Glutamatergic neuron (in vitro differentiated cells): ENCODE measurements at places on chromosomes 6 and 20.

DNA sequence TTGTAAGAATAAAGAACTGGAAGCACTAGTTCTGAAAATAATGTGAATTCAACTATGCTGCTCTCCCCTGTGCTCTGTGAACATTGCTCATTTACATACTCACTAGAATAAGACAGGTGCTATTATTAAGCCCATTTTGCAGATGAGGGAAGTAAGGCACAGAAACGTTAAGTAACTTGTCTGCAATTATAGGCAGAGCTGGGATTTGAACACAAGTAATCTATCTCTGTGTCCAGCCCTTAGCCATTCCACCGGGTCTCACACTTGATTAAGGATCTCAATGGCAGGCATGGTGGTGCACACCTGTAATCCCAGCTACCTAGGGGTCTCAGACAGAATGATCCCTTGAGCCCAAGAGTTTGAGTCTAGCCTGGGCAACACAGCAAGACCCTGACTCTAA lies 357.7 kb downstream of the CD83 start:
- no peak for DNase-seq

DNA sequence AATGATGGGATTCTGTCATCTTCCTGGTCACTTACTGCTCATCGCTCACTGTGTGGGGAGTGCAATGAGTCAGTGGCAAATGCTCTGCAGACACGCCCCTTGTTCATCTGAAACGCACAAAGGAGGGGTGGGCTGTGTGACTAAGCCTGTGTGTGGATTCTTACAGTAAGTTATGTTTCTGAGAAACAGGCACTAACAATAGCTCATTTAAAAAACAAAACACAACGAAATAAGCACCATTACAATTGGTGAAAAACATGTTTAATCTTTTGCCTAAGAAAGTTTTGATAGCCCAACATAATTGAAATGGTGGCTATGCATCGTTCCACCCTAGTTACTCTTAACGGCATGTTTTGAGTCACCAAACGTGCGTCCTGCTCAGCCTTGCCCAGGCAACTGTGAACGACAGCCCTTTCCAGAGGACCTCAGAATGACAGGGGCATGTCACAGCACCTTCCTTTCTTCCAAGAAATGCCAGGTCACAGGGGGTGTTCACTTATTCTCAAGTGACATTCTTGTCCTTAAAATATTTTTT lies 118.4 kb upstream of the SGK1 start:
- DNase-seq = no peak

DNA sequence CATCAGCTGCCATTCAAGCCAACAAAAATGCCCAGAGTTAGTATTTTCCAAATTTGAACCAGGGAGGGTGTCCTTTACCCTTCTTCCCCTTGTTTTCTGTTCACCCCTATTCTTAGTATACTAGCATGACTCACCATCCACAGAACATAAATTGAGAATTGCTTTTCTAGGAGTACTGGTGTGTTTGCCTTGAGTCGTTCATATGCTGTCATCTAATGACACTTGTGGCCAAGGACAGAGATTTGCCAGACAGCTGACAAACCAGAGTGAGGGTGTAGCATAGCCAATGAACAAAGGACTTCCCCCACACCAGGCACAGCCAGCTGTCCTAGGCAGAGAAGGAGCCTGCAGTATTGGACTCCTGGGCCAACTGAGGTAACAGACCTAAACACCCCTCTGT lies 62.2 kb downstream of the FILIP1 start:
- no peak for DNase-seq

DNA sequence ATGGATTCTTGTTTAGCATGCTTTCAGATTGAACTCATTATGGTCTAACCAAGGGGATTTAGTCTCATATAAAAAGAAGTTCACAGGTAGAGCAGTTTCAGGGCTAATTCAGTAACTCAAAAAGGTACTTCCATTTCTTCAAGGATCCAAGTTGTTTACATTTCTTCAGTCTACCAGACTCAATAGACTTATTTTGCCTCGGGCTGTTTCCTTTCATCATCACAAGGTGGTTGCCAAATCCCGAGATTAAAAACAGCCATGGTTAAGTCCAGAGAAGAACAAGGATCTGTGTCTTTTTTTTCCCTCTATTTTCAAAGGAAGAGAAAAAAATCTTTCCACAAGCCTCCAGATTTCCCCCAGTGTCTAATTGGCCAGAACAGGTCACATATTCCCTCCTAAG lies 69.8 kb upstream of the SNX9 start:
- no peak for DNase-seq

GRCh38 chr20:49323622-49324238 lies 45.9 kb upstream of the ZNFX1 start:
- DNase-seq = no peak

- no peak for DNase-seq
These were observed 590.7 kb upstream of the FLRT3 start for GRCh38 chr20:14928083-14928482.

- no peak for DNase-seq
These were observed 230.8 kb downstream of the FOXA2 start for GRCh38 chr20:22353586-22353985.

DNA sequence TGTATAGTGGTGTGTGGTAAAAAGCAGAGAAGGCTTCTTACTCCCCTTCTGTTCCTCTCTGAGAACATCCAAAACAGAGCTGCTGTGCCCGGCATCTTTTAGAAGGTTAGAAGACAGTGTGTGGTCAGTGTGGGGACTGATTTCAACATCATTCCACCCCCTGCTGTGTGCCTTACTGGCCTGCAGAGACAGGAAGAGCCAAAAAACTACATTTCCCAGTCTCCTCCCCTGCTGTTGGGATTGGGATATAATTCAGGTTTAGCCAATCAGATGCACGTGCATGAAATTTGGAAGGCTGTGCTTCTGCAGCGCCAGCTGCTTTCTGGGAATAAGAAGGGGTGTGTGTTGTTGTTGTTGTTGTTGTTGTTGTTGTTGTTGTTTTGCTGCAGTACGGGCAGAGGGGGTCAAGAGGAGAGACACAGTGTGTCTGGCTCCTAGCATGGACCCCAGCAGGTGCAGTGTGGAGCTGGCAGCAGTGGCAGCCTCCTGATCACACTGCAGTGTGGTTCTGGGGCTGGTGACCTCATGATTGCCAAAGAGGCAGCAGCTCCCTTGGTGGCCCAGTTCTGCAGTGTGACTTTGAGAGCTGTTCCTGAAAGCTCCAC lies 74.7 kb downstream of the MRPL14 start:
- DNase-seq = no peak

- no peak for DNase-seq
These were observed 555.5 kb downstream of the UTRN start for GRCh38 chr6:144840619-144841018.

DNA sequence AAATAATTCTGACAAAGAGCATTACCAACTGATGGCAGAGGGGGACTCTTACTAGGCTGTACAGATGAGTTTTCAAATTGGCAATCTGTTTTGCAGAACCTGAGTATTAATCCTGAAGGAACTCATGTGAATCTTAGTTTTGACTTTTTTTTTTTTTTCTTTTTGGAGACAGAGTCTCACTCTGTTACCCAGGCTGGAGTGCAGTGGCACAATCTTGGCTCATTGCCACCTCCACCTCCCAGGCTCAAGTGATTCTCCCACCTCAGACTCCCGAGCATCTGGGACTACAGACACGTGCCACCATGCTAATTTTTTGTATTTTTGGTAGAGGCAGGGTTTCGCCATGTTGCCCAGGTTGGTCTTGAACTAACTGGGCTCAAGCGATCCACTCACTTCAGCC lies 49.3 kb downstream of the KCTD20 start:
- DNase-seq = no peak

- no peak for DNase-seq
These were observed 363.0 kb downstream of the UTRN start for GRCh38 chr6:144647971-144648651.

DNA sequence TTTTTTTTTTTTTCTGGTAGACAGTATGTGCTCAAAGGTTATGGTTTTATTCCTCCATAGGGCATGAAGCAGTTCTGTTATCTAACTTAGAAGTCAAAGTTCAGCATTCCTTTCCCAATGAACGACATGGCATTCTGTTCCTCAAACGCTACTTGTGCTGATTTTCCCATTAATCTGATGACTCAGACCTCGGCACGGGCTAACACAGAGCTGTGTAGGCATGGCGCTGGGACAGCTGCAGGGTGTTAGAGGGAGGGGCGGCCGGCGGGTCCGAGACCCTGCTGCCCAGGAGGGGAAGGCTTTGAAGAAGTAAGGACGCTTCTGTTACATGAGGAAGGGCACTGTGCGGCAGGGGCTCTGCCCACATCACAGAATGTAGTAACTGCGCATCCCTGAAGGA lies 93.6 kb upstream of the AGPAT4 start:
- no peak for DNase-seq

GRCh38 chr20:61424628-61425420 lies 172.8 kb downstream of the CDH4 start:
- no peak for DNase-seq

DNA sequence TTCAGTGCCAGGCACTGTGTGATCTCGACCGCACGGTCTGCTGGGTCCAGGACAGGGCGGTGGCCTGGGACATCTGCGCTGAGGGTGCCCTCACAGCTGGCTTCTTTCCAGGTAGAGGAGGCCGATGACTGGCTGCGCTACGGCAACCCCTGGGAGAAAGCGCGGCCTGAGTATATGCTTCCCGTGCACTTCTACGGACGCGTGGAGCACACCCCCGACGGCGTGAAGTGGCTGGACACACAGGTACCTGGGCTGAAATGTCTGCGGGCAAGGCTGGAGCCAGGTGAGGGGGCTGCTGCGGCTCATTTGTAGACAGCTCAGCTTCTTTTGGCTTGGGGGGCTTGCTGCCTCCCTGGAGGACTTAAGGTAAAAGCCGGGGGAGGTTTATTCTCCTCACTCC lies 26.6 kb downstream of the PYGB start:
- no peak for DNase-seq

GRCh38 chr20:12886618-12887363 lies 122.0 kb upstream of the SPTLC3 start:
- no peak for DNase-seq

DNA sequence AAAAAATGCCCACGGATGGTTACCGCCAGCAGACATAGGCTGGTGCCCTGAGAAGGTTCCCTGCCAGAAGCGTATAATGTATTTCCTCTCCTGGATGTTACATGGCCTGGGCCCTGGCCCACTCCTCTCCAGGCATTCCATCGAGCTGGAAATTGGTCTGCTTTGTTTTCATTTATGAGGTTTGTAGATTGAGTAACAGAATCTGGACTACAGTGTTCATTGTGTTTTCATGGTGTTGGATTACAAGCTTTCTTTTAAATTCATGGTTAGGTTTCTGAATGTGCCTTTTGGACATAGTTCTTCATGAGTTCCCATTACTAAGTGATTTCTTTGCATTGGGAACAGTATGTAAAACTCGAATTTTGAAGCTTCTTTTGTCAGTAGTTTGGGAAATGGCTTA lies 6.4 kb downstream of the TIAM2 start:
- DNase-seq = no peak

- no peak for DNase-seq
These were observed 104.9 kb upstream of the FOXA2 start for GRCh38 chr20:22689266-22689665.

GRCh38 chr6:105850261-105851112 lies 235.6 kb upstream of the PRDM1 start:
- no peak for DNase-seq

GRCh38 chr6:38323216-38323615 lies 316.5 kb downstream of the BTBD9 start:
- DNase-seq = no peak

DNA sequence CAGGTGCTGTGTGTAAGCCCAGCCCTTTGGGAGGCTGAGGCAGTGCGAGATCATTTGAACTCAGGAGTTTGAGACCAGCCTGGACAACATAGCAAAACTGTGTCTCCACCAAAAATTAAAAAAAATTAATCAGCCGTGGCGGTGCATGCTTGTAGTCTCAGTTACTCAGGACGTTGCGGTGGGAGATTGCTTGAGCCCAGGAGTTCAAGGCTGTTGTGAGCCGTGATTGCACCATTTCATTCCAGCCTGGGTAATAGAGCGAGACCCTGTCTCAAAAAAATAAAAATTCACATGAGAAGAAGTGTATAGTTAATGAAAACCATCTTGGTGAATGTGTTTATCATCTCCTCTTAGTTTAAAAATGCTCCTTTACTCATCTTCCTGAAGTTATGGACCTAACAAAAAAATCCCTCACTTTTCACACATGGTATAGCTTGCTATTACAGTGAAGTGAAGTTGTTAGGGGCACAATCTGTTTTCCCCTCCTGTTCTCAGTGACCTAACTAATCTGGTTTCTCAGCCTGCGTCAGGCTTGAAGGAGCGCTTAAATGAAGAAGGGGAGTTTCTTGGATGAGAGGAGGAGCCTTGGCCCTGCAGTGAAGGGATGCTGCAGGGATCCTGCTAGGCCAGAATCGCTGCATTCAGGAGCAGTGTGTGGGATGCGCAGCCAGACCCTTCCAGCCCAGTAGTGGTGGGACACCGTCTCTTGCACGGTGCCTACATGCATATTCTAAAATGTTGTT lies 45.3 kb downstream of the JARID2 start:
- no peak for DNase-seq

DNA sequence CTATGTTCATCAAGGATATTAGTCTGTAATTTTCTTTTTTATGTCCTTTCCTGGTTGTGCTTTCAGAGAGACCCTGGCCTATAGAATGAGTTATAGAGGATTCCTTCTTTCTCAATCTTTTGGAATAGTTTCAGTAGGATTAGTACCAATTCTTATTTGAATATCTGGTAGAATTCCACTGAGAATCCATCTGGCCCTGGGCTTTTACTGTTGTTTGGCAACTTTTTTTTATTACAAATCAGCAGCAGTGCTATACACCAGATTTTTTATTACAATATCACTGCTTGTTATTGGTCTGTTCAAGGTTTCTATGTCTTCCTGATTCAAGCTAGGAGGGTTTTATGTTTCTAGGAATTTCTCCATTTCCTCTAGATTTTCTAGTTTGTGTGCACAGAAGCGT lies 50.0 kb upstream of the NRSN1 start:
- no peak for DNase-seq

DNA sequence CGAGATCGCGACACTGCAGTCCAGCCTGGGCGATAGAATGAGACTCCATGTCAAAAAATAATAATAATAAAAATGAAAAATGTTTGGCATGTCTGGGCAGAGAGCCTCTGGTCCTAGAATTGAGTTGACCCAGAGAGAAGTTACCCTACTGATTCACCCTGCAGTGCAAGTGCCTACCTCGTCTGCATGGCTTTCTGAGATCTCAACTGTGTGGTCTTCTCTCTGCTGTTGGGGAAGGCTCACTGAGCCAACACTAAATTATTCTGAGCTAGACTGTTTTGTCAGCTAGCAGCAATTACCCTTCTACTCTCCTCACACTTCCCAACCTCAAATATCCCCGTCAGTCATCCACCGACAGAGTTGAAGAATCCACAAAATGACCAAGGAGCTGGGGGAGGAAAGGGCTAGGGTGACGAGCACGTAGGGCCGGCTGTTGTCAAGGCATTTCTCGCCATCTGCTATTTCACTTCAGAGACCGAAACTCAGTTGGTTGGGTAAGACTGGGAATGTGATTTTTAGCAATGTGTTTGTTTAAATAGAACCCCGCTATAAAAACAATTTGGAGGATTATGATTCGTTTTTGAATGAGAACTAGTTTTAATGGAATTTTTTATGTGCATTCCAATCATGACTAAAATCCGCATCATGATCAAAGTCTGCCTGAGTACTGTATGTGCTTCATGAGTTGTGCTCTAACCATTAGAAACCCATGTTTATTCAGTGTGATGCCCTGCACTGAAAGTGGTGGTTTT lies 9.4 kb downstream of the MAS1 start:
- no peak for DNase-seq
